ENCODE measurements at places on chromosomes 2 and 18. TPM values are rescaled to one million over a fixed set of nuclear protein-coding genes. Genes with fewer than 3 reads are reported as not detected.

GRCh38 chr2:166491461-166491860 lies 2.6 kb downstream of the SCN7A start:
- no peak for DNase-seq

DNA sequence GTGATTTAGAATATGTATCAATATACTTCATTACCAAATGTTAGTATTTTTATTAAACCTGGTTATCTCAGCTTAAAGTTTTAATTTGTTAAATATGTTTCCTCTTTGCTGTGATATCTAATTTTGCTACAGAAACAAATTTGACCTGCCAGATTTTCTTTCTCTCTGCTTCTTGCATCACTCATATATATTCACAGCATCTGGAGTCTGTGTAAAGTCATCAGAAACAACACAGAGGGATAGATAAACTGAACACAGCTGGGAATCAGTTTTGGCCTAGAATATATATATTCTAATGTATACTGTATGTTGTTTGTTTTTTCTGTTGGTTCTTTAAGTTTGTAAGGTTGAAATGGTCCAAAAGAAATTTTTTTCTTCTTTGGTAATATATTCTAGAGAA lies 8.5 kb downstream of the PSMD14 start:
- DNase-seq: no peak

Gene TUBA3E
- not detected for total RNA-seq

DNA sequence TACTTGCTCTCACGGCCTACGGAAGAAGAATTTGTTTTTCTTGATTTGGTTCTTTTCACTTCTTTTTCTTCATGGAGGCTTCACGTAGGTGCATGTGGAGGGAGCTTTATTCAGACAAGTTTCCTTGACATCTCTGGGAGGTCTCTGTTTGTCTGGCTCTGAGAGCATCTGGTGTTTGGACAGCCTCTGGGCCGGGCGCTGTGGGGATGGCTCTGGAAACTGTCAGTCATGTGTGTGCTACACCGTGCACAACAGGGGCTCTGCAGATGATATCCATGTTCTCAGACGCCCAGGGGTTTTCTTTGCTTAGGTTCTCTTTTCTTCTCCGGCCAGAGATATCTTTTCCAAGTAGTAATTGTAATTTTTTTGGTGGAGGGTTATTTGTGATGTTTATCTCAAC lies 130.7 kb downstream of the SH3RF3 start:
- DNase-seq: no peak

Gene SERPINB13
- not detected for total RNA-seq

Gene SMYD1
- total RNA-seq: not detected

DNA sequence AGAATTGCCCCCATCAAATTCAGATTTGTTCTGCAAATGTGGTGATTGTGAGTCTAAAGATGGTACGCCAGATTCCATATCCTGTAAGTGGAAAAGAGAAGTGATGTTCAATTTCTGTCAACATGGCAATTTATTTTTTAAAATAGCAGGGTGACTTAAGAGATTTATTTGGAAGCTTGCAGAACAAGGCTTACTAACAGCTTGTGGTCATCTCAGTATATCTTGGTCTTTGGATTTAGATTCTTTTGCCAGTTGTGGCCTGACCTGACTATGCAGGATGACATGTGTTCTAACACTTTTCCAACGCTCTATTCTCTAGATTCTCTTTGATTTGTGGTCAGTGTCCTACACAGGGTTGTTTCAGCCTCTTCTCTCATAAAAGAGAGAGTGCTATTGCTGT lies 74.4 kb downstream of the MAP3K20 start:
- no peak for DNase-seq

GRCh38 chr2:46878886-46879285 lies 36.7 kb downstream of the MCFD2 start:
- DNase-seq: no peak

Gene IL1F10
- not detected for total RNA-seq

- DNase-seq: peak; percentile 80
Measured at GRCh38 chr2:95058989-95059641, 33.6 kb downstream of the MAL start.

- DNase-seq: no peak
Measured at GRCh38 chr18:45690975-45691815, 32.8 kb upstream of the SLC14A1 start.

Gene CYP27A1
- total RNA-seq: 32.0 TPM

GRCh38 chr2:104290566-104290891 lies 563.4 kb upstream of the POU3F3 start:
- no peak for DNase-seq

GRCh38 chr18:3117493-3118192 lies 102.1 kb downstream of the MYOM1 start:
- DNase-seq: no peak

GRCh38 chr2:20481798-20482405 lies 35.0 kb downstream of the RHOB start:
- DNase-seq: no peak

- no peak for DNase-seq
Measured at GRCh38 chr2:230542751-230543150, 126.8 kb downstream of the SP100 start.

Gene XDH
- 4.4 TPM for total RNA-seq

- DNase-seq: no peak
Measured at GRCh38 chr2:45586600-45586999, 24.5 kb downstream of the SRBD1 start.

Gene ARHGEF33
- 0.46 TPM for total RNA-seq

- DNase-seq: no peak
Measured at GRCh38 chr2:161576421-161576820, 47.8 kb upstream of the SLC4A10 start.

Gene CD207
- total RNA-seq: not detected

DNA sequence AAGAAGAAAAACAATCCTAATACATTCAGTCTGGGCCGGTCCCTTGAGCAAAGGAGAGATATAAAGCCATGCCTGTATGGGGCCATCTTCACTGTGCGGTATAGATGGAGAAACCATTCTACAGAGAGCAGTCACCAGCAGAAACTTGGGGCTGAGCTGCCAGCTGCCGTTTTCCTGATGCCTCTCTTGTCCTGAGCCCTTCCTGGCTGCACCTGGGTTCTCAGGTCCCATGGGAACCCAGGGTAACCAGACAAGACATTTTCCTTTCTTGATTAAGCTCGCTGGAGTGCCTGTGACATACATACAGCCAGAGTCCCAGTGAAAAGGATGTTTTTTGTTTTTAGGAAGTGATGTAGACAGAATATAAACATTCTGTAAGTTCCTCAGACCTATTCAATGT lies 5.3 kb upstream of the METTL21A start:
- no peak for DNase-seq

DNA sequence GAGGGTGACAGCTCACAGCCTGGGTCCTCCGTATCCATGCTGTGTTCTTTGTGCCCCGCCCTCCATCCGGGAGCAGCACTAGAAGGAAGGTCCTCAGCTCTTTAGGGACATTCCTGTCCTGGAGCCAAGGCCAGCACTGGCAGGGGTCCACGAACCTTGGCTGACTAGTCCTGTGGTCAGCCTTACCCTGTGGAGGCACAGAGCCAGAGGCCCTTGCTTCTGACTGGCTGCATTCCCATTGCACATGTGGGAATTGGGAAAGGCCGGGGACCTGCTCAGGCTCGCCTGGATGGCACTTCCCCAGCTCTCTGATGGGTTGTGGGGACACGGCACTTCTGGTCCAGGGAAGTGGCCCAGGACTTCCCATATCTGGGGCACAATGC lies 24.9 kb upstream of the RHOB start:
- no peak for DNase-seq

Gene USP14
- 40.0 TPM for total RNA-seq

GRCh38 chr2:8087480-8087840 lies 594.4 kb upstream of the ID2 start:
- DNase-seq: no peak

DNA sequence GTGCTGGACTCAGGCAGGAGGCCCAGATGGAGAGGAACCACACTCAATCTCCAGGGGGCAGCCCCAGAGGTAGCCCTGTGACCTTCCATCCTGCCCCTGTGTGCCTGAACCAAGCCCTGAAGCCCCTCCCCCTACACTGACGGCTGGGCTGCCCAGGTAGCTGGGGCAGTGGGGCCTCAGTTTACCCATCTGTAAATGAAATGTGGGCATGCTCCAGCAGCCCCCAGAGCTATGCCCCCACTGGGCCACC lies 15.8 kb downstream of the CROCC2 start:
- no peak for DNase-seq

Gene SERPINB10
- total RNA-seq: not detected

DNA sequence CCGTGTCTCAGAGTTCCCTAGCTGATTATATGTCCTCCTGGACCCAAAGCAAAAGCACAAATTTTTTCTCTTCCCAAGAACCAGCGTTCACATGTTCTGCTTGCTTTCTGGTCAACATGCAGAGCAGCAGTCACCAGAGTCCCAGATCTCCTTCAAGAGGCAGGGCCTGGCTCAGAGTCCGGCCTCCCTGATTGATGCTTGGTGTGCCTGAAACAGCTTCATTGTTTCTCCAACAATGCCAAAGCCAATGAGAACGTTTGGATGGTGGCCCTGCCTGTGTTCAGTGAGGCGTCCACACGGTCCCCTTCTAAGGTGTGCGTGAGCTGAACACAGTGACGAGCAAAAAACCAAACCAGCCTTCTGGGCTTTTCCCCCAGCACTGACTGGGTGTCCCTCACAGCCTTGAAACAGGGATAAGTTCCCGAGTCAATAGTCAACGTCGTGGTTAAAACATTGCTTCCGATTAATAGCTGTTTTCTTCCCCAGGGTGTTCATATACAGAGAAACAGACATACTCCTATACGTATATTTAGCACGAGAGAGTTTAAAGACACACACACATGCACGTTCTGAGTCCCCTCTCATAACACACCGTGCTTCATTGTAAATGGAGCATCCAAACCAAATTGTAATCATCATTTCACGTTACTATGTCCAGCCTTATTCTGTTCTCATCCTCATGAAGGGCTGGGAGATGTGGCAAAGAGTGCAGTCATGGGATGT lies 19.3 kb upstream of the POU3F3 start:
- no peak for DNase-seq

- DNase-seq: no peak
Measured at GRCh38 chr18:76889091-76889699, 66.8 kb downstream of the ZNF236 start.

- no peak for DNase-seq
Measured at GRCh38 chr2:240350006-240350355, 85.5 kb upstream of the GPC1 start.

- DNase-seq: no peak
Measured at GRCh38 chr2:217008794-217009193, 148.9 kb upstream of the TNP1 start.

Gene MPP4
- total RNA-seq: not detected

DNA sequence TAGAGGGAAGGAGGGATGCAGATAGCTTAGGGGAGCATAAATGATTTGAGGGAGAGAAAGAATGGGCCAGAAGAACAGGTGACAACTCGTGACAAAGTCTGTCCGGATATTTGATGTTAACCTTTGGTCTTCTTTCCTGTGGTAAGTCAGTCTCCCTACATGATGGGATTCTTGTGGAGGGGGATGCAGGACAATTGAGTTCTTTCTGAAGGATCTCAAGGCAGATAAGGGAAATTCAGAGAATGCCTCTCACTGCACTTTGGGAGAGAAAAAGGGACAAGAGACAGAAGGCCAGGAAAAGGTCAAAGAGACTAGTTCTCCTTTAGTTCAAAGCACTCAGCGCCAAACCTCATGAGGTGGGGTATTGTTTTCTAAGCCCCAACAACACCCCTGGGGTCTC lies 34.2 kb downstream of the FBXO36 start:
- no peak for DNase-seq

DNA sequence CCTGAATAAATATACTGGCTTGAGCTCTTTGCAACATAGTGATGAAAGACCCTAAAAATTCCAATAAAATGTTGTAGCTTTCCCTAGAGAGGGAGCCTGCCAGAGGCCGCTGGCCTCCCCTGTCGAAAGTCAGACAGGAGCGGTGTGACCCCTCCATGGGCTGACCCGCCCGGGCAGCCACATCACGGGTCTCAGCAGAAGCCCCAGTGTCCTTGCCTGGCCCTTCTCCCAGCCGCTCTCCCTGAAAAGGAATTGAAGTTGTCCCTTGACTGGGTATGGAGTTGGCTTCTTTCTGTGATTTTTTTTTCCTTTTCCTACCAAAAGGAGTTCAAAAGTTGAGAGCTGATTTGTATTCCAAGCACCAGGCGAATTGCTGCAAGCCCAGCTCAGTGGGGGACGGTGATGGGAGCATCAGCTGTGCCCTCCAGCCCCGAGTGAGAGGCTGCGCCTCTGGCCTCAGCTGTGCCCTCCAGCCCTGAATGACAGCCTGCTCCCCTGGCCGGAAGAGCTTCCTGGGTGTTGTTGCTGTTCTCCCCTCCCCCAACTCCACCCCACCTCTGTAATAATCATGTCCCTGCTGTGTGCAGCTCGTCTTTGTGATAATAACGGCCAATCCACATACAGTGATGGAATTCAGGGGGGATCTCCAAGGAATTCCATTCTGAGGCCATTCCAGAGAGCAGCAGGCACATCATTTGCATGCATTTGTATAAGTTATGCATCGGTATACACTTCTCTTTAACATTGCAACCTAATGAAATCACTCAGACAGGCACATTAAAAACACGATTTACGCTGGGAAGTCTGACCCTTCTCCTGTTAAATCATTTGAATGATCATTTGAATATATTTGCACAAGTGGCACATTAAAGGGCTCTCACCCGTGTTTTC lies 501.0 kb downstream of the EIPR1 start:
- no peak for DNase-seq

GRCh38 chr2:20637147-20637546 lies 13.8 kb downstream of the HS1BP3 start:
- DNase-seq: no peak

DNA sequence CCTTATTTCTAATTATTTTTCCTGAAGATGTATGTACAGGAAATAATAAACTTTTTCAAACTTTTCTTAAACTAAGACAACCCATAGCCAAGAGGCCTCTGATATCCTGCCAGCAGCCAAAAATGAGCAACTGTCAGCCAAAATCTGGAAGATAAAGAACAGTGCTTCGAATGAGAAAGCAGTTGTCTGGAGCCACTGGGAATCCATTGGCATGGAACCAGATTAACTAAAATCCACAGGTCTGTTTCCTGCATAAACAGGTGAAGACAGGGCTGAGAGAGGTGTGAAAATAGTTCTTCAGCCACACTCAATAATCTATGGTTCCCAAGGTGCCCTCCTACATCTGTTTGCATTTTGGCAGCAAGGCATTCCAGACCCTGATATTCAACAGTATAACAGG lies 1076.7 kb upstream of the PIK3C3 start:
- no peak for DNase-seq

- no peak for DNase-seq
Measured at GRCh38 chr2:16335947-16336346, 329.7 kb downstream of the CYRIA start.

DNA sequence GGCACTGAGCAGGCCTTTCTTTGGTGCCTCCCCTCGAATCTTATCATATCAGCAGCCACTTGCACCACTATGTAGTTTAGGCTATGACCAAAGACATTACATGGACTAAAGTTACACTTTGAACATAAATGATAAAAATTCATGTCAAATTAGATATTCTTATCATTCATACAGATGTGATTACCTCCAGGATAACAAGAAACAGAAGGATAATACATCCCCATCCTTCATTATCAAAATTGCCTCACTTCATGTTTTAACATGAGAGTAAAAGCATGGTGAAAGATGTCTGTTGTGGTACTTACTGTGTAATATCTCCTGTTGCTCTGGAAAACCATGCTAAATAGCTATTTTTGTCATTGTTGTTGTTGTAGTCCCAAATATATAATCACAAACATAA lies 230.8 kb upstream of the RND3 start:
- no peak for DNase-seq

GRCh38 chr2:65263262-65263661 lies 35.6 kb downstream of the ACTR2 start:
- DNase-seq: no peak

Gene CD8B
- 3.8 TPM for total RNA-seq

Gene ALPI
- total RNA-seq: not detected

Gene PNKD
- total RNA-seq: 45.4 TPM

GRCh38 chr2:232325324-232326273 lies 53.0 kb upstream of the ALPP start:
- DNase-seq: no peak

Data from kidney epithelial cell (primary cell).